ENCODE measurements at places on chromosomes 13 and 19. TPM values are rescaled to one million over a fixed set of nuclear protein-coding genes. Genes with fewer than 3 reads are reported as not detected.

Gene CD320
- polyA plus RNA-seq: 30.3 TPM

DNA sequence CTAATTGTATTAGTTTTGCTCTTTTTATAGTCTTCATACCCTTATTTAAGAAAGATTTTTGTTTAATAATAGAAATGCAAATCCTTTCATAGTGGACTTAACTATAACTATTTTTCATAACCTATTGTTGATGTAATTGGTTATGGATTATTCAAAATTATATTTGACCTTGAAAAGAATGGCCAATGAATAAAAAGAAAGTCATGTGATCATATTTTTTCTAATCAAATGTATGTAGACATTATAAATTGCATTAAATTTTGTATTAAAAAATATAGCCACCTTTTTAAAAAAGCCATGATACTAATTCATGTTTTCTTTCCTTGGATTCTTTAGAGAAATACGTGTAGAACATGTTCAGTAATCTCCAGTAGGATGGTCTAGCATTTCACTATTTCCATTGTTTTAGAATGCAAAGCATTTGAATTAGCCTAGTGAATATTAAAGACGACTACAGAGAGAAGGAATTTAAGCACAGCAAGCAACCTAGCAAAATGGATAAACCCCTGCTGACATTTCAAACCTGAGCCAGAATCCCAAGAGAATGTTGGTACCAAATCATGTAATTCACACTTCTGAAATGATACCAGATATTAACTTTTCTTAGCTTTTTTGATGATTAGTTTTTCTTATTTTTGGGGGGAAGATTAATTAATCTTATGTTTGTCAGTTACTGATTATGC lies 1297.4 kb upstream of the MIR17HG start:
- H3K4me1 ChIP-seq: no peaks in the 10 kb centered on the region
- no peak overlapping the region for H3K4me3 ChIP-seq
- H3K27me3 ChIP-seq: no peaks in the 10 kb centered on the region
- no peak overlapping the region for H3K27ac ChIP-seq

DNA sequence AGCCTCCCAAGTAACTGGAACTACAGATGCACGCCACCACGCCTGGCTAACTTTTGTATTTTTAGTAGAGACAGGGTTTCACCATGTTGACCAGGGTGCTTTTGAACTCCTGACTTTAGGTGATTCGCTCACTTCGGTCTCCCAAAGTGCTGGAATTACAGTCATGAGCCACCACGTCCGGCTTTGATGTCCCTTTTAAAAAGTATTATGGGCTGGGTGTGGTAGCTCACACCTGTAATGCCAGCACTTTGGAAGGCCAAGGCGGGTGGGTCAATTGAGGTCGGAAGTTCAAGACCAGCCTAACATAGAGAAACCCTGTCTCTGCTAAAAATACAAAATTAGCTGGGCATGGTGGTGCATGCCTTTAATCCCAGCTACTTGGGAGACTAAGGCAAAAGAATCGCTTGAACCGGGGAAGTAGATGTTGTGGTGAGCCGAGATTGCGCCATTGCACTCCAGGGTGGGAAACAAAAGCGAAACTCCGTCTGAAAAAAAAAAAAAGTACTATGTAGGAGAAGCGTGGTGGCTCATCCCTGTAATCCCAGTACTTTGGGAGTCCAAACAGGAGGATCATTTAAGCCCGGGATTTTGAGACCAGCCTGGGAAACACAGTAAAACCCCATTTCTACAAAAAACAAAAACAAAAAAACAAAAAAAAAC lies 22.8 kb upstream of the ERVV-1 start:
- H3K27me3 ChIP-seq: no peaks in the 10 kb centered on the region
- peaks cover 8% of the 10 kb centered on the region for H3K36me3 ChIP-seq
- H3K4me3 ChIP-seq: no peak overlapping the region
- no peak overlapping the region for H3K27ac ChIP-seq
- H3K4me1 ChIP-seq: peaks cover 4% of the 10 kb centered on the region

DNA sequence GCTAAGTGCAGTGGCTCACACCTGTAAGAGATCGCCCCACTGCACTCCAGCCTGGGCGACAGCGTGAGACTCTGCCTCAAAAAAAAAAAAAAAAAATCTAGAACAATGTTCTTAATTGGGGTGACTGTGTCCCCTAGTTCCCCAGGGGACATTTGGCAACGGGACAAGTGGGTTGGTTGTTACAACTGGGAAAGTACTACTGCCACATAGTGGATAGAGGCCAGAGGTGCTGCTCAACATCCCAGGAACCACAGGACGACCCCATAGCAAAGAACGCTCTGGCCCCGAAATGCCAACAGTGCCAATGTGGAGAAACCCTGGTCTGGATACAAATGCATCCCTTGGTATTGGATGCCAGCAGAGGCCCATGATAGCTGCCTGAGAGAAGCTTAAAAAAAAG lies 11.8 kb downstream of the NLRP12 start:
- no peaks in the 10 kb centered on the region for H3K36me3 ChIP-seq
- no peak overlapping the region for H3K27ac ChIP-seq
- H3K27me3 ChIP-seq: no peaks in the 10 kb centered on the region
- H3K4me1 ChIP-seq: no peaks in the 10 kb centered on the region
- DNase-seq: no peak

GRCh38 chr13:24725379-24725778 lies 38.6 kb upstream of the RNF17 start:
- DNase-seq: no peak
- H3K4me3 ChIP-seq: no peak overlapping the region
- H3K27ac ChIP-seq: no peak overlapping the region
- no peaks in the 10 kb centered on the region for H3K27me3 ChIP-seq

DNA sequence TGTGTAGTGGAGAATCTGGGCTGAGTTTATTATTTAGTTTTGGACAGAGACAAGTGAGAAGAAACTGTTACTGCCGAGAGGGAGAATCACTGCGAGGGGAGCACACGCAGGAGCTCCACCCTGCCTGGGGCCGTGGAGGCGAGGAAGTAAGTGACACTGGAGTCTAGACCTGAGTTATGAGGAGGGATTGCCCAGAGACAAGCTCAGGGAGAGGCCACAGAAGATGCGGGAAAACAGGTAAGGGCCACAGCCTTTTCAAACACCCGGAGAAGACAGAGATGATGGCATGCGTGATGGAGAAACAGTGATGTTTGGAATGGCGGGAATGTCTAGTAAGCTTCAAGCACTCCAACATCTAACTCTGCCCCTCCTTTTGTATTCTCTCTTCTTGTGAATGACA lies 84.1 kb downstream of the TNFSF11 start:
- H3K27me3 ChIP-seq: no peaks in the 10 kb centered on the region
- no peak for DNase-seq
- H3K4me1 ChIP-seq: no peaks in the 10 kb centered on the region
- no peaks in the 10 kb centered on the region for H3K36me3 ChIP-seq

Measured in large intestine (tissue), 12 donors.